ENCODE measurements at places on chromosomes 3 and 15.

- DNase-seq: no peak
Measured at GRCh38 chr3:39358333-39358732, 24.8 kb upstream of the SLC25A38 start.

- DNase-seq: peak; percentile 29
Measured at GRCh38 chr3:171950373-171950772, 89.0 kb upstream of the FNDC3B start.

DNA sequence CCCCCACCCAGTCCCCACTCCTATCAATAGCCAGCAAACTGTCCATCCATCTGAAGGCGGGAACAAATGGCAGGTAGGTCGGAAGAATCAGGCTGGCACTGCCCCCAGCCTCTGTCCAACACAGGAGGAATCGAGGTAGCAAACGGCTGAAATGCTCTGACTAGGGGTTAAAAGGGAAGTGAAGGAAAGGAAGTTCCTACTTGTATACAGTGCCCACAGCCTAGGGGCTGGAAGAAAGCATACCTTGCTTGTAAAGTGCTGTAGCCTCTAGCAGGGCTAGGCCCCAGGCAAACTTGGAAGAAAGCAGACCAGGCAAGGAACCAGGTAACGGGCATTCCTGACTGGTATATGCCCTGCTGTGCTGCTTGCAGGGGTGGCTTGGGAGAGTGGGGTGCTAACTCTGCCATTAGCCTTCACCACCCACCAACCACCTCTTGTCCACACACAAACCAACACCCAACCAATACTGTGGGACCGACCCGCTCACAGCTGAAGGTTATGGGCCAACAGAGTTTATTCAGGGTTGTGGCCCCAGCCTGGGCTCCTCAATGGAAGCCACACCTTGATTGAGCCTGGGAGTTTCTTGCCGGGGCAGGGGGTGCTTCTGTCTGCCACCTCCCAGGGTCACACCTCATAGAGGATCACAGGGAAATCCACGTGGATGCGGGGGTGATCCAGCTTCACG is 2.4 kb downstream of the TUSC2 start:
- no peak for DNase-seq

GRCh38 chr3:40878464-40878905 is 320.8 kb upstream of the CTNNB1 start:
- DNase-seq: no peak

GRCh38 chr3:31522152-31522551 is 10.6 kb upstream of the STT3B start:
- peak; percentile 65 for DNase-seq

GRCh38 chr3:36733723-36734122 is 30.6 kb downstream of the DCLK3 start:
- no peak for DNase-seq

GRCh38 chr3:141523615-141524375 is 37.0 kb downstream of the RASA2 start:
- DNase-seq: no peak

- peak; percentile 18 for DNase-seq
Measured at GRCh38 chr3:177906126-177906511, 630.1 kb upstream of the KCNMB2 start.

DNA sequence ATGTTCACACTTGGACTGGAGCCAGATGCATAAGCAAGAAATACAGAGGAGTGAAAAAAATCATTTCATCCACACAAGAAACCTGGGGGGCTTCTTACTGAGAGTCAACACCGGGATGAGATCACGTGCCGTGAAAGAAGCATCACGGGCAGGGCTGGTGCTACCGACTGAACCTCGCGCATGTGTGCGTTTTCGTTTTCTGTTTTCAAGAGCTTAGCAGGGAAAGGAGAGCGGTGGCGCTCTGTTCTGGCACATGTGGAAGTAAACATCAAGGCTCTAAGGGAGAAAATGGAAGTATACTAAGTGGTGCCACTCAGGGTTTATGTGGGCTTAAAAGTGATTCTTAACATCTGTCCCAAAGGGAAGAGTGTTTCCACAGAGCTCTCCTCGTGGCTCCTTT is 55.9 kb downstream of the VGLL4 start:
- no peak for DNase-seq

DNA sequence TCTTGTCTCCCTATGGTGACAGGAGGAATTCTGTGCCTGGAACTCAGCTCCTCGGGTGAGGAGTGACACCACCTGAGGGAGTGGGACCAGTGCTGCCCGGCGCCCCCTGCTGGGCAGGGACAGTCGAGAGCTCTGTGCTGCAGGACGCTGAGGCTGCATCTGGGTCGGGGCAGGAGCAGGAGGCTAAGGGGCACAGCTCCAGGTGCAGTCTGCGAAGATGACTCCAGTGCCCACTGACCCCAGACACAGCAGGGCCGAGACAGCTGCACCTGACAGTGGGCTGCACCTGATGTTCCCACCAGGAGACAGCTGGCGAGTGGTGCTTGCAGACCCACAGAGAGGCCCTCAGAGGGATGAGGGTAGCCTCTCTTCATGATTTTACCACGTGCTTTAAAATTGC is 152.9 kb downstream of the ATP10A start:
- DNase-seq: no peak

DNA sequence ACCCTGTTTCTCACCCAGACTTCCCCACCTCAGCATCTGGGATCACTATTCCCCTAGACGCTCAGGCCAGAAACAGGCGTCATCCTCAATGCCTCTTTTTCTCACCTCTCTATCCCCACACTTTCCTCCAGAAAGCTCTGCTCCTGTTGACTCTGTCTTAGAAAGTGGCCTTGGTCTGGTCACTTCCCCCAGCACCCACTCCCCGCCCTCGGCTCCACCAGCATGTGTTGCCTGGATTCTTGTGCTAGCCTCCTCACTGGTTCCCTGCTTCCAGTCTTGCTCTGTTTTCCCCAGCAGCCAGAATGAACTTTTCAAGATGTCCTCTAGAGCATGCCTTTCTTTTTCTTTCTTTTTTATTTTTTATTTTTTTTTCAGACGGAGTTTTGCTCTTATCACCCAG is 39.7 kb upstream of the ESYT3 start:
- DNase-seq: no peak

- no peak for DNase-seq
Measured at GRCh38 chr3:147404800-147405230, 1.5 kb downstream of the ZIC4 start.

DNA sequence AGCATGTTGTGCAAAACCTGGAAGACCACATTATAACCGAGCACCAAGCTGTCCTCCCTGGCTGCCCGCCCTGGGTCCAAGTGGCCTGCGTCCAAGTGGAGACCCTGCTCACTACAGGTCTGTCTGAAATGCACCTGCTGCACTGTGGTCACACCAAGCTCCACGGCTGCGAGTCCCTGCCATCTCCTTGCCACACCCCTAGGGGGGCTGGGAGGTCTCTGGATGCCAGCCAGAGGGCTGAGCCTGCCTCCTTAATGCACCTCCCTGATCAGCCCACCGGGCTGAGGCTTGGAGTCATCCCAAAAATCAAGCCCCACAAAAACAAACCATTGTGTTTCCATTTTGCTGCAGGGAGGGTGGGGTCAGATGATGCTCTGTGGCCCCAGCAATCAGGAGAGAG is 187.1 kb downstream of the MEGF11 start:
- DNase-seq: no peak

DNA sequence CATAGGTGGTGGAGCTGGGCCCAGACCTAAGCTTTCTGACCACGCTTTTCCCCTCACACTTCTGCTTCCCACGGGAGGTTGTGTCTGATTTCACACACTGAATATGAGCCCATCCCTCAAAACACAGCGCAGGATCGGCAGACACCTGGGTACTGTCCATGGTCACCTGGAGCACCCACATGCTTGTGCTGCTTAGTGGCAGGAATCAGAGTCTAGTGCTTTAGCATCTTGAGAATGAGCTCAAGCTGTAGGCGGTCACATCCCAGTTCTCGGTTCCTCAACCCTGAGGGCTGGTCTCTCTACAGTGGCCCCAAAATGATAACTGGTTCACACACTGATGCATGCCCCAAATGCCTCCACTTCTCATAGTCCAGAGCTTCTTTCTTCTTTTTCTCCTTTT is 111.0 kb downstream of the SEMA5B start:
- DNase-seq: no peak

DNA sequence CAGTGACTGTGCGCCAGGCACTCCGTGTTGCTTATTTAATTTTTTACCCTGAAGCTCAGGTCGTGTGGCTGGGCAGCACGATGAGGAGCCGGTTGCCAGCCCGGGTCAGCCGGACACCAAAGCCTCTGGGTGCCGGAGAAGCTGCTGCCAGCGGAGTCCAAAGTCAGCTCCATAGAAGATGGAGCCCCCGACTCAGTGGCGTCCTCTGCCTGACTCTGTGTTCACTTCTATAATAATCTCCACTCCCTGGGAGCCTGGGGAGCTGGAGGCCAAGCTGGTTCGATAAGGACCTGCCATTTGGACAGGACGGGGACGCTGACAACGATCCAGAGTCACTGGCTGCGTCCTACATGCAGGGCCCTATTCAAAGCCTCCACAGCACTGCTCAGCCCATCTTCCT is 78.6 kb downstream of the VGLL4 start:
- no peak for DNase-seq

GRCh38 chr3:125191730-125192129 is 20.8 kb downstream of the SLC12A8 start:
- DNase-seq: no peak

DNA sequence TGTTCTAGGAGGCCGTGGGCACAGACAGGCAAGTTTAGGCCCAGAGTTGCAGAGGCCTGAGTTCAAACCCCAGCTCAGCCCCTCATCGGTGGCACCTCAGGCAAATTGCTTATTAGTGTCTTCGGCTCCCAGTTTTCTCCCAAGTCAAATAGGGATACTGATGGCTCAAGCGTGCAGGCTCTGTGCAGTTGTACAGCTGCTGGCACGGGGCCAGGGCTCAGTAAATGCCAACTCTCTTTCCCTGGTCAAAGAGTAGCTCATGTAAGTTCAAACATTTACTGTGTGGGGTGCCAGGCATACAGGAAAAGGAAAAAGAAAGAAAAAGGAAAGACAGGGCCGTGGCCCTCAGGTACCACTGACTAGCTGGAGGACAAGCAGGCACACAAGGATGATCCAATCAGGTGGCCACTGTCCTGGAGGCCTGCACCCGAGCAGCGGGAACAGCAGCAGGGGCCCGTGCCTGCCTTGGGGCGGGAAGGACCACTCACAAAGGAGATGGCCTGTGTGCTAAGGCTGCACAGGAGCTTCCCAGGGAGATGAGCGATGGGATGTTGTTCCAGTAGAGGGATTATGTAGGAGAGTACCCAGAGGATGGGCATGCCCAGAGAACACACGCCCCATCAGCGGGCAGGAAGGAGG is 70.8 kb downstream of the TBC1D2B start:
- no peak for DNase-seq

DNA sequence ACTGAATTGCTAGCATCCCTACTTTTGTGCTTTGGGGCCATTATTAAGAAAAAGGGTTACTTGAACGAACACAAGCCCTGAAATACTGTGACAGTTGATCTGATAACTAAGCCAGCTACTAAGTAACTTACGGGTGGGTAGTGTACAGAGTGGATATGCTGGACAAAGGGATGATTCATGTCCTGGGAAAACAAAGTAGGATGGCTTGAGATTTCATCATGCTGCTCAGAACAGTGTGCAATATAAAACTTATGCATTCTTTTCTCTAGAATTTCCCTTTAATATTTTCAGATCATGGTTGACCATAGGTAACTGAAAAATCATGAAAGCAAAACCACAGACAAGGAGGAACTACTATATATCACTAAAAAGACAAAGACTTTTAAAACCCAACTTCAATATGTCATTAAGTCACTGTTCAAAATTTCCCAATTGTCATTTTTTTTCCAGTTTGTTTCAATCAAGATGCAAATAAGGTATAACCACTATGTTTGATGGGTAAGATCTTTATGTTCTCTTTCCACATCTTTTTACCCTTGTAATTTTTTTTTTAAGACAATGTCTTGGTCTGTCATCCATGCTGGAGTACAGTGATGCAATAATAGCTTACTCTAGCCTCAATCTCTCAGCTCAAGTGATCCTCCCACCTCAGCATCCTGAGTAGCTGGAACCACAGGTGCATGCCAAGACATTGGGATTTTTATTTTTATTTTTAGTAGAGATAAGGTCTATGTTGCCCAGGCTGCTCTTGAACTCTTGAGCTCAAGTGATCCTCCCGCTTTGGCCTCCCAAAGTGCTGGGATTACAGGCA is 67.7 kb downstream of the IFT80 start:
- no peak for DNase-seq

- DNase-seq: no peak
Measured at GRCh38 chr15:68201879-68202261, 3.3 kb downstream of the CALML4 start.

- no peak for DNase-seq
Measured at GRCh38 chr3:55984626-55985025, 483.6 kb downstream of the ERC2 start.

- no peak for DNase-seq
Measured at GRCh38 chr3:45109771-45110508, 36.2 kb downstream of the CDCP1 start.

DNA sequence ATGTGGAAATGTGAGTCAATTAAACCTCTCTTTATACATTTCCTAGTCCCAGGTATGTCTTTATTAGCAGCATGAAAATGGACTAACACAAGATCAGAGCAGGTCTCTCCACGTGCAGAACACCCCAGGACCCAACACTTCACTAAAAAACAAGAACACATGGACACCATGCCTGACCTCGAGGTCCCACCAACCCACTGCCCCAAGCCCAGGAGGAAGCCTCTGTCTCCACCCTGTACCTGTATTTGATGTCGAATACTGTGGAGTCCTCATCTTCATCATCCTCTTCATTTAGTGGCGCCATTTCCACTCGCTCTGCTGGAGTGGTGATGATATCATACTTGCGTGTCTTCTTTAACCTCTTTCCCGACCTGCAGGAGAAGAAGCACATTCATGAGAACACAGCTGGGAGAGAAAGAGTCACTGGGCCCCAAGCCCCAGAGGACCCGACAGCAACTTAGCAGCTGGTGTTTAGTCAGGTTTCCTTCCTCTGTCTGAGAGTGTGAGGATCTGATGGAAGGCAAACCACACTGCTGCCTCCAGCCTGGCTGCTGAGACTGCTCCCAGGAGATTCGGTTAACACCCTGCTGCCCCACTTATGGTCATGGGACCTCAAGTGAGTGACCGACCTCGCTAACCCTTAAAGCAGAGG is 25.5 kb downstream of the FAM174B start:
- DNase-seq: no peak

- no peak for DNase-seq
Measured at GRCh38 chr3:171293142-171293782, 166.9 kb downstream of the TNIK start.

GRCh38 chr3:4355401-4356219 is 52.4 kb downstream of the SETMAR start:
- DNase-seq: peak; percentile 54

DNA sequence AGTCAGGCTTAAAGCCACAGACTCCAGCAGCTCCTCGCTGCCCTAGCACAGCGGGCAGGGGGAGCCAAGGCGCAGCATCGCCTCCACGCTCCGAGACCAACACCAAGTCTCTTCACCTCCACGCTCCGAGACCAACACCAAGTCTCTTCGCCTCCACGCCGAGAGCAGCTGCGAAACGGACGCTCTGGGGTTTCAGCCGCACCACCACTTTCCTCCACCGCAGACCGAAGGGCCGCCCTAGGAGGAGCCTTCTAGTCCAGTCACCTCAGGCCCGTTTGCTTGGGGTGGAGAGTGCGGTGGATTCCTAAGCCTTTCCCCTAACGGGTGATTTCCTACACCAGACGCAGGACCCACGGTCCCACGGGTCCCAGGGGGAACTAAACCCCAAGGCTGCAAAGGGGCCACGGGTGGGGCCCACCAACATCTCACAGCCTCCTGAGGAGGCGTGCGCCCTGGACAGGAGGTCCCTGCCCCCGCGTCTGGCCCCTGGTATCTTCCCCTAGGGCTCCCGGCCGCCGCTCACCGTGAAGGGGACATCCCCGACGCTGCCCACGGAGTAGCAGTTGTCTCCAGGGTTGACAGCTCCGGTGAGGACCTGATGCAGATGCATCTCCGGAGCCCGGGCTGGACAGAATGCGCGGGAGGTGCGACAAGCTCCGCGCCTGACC is 501 bp downstream of the DMXL2 start:
- peak; percentile 67 for DNase-seq
